ENCODE measurements at places on chromosomes 1 and 21.

DNA sequence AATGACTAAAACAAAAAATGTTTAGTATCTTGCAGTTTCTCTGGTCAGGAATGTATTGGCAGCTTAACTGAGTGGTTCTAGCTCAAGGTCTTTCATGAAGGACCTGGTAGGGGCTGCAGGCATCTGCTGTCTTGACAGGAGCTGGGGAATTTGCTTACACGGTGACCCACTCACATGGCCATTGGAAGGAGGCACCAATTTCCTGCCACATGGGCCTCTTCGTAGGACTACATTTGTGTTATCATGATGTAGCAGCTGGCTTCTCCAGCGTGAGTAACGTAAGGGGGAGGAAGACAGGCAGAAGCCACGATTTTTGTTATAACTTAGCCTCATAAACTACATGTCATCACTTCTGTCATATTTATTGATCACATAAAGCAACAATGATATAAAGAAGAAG lies 376.3 kb downstream of the AMY1C start:
- no peak for DNase-seq

GRCh38 chr1:6842301-6842700 lies 57.0 kb downstream of the CAMTA1 start:
- no peak for DNase-seq

- DNase-seq, result peak; percentile 36
Observed at GRCh38 chr1:173205146-173206051, 1.7 kb downstream of the TNFSF4 start.

GRCh38 chr21:45126204-45126626 lies 51.8 kb downstream of the ADARB1 start:
- no peak for DNase-seq

DNA sequence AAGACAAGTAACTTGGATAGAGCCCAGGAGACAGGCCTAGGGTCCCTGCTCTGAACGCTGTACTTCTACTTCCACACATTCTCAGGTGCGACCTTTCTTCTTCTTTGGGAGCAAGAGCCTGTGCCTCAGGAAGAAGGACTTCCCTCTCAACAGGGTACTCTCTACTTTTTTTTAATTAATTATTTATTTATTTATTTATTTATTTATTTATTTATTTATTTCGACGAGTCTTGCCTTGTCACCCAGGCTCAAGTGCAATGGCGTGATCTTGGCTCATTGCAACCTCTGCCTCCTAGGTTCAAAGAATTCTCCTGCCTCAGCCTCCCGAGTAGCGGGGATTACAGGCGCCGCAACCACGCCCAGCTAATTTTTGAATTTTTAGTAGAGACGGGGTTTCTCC lies 361.6 kb downstream of the FAM72C start:
- DNase-seq, result no peak

GRCh38 chr1:153957744-153958110 lies 685 bp downstream of the CRTC2 start:
- peak; percentile 66 for DNase-seq

DNA sequence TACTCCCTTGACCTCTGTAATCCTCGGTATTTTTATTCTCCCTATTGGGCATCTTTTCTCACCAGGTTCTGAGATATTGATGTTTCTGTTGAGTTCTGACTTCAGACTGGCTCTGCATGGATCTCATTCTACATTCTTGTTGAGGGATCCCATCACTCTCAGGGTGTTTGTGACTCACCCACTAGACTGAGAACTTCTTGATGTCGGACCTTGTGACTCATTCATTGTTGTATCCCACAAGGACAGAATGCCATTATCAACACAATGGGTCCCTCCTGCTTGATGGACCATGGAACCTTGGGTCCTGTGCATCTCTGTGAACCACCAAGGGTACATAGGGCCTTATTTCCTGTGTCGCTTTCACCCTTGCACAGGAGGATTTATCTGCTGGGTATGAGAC lies 174.1 kb downstream of the PBX1 start:
- DNase-seq, result no peak

- no peak for DNase-seq
Observed at GRCh38 chr21:34946385-34946840, 102.7 kb downstream of the RUNX1 start.

DNA sequence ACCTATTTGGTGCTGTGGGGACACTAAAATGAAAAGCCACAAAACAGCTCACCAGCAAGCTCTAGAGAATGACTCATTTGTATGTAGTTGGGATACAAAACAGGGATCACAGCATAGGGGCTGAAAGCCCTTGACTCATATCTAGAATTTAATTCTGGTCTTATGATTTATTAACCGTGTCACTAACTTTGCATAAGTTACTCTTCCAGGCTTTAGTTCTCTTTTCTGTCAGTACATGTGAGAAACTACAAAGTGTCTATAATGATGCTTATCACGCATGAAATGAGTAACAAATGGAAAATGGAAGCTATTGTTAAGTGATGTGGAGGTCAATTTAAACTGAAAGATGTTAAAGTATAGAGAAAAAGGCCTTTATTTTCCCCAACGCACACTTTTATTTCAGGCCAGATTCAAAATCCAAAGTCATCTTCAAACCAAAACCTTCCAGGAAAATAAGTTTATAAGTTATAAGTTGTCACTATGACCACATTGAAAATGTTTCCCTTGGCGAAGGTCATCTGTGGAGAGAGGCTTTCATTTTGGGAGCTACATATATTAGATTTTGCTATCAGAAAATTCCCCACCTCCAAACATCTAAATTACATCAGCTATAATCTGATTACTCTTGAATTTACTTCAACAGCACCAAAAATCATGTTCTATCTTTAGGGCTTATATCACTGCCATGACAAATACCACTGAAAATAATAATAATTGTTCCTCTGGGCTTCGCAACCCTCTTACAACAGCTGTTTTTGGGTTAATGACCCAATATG lies 430.5 kb downstream of the MRPL39 start:
- DNase-seq, result no peak

DNA sequence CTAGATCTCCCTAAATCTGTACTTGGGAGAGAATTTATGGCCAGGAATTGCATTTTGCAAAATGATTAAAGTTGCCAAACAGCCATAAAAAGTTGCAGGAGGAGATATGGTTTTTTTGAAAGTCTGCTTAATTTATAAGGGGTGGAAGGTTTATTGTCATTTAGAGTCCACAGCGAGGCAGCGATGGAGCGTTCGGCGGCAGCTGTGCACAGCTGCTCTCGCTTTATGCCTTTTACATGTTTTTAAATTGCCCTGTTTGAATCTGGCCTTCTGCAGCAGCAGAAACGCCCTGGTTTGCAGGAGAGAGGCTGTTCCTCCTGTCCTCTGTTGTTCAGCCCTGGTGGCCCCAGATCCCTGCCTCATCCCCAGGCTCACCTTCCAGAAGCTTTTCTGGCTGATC lies 144.9 kb upstream of the POU3F1 start:
- DNase-seq, result no peak

GRCh38 chr1:81738875-81739274 lies 61.9 kb upstream of the ADGRL2 start:
- no peak for DNase-seq

- DNase-seq, result peak; percentile 47
Observed at GRCh38 chr1:34885405-34886247, 26.1 kb upstream of the SMIM12 start.

- no peak for DNase-seq
Observed at GRCh38 chr1:39173995-39174380, 30.5 kb upstream of the MACF1 start.

DNA sequence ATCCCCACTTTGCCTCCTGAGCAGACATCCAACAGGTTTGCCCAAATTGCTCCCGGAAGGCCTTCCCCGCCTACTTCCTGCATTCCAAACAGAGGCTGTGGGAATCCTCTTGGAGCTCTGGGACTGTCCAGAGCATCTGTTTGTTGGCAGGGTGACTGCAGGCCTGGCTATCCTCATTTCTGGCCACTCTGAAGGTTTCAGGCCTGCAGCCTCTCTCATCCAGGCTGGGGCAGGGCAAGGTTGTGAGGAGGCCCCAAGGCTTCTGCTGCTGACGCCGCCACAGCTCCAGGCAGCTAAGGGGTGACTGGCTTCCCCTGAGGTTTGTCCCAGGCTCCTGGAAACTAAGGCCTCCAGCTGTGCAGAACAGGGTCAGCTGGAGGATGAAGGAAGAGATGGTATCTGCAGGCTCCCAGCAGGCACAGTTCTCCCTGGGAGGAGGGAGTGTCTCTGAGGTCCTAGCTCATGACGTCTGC lies 11.3 kb downstream of the CDK18 start:
- DNase-seq, result no peak

DNA sequence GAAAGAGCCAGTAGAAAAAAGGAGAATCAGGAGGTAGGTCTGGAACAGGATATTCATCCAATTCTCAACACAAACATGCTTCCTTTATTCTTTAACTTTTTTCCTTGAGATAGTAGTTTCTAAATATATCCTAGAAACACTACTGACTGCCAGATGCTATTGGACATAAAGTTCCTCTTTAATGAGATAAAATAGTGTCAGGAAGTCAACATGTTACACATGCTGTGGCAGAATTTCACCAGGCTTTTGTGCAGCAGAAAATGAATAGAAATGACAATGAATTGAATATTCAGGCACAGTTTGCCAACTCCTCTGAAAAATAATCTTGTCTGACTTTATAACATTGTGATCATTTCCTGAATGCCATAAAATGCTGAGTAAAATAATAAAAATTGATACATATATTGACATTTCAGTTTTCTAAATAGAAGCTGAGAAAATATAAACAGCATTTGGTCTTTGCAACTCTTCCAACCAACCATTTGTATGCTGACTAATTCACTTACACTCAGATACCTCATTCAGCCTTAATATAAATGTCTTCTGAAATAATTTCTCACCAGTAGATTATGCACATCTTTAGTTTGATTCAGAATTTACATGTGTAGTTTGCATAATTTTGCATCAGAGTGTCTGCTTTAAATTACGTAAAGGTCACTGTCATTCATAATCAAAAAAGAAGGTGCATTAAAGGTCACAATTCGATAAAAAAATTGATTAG lies 486.1 kb upstream of the ADGRL2 start:
- no peak for DNase-seq

DNA sequence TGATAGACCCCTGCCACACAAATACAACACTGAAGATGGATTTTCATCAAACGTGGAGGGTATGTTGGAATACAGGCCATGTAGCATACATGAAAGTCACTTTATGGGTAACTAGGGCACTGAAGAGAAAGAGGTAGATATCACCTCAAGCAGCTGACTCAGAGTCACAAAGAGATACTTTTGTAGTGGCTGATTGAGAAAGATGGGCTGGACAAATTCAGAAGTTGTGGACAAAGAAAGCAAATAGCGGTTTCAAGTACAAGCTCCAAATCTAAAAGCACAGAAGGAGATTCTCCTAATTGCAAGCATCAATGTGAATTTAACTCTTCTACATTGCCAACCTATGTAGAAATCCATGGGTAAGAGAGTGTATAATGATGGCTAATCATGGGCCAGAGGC lies 35.0 kb upstream of the RGS18 start:
- no peak for DNase-seq

DNA sequence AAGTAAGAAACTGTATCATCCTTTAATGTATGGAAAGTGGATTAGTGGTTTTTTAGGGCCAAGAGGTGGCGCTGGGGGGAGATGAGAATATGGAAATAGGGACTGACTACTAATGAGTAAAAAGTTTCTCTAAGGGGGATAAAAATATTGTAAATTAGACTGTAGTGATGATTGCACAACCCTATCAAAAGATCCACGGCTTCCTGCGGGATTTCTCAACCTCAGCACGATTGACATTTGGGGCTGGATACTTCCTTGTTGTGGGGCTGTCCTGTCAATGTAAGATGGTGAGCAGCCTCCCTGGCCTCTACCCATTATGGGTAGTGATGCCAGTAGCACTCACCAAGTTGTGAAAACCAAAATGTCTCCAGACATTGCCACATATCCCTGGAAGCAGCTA lies 36.0 kb upstream of the PRDM2 start:
- no peak for DNase-seq

DNA sequence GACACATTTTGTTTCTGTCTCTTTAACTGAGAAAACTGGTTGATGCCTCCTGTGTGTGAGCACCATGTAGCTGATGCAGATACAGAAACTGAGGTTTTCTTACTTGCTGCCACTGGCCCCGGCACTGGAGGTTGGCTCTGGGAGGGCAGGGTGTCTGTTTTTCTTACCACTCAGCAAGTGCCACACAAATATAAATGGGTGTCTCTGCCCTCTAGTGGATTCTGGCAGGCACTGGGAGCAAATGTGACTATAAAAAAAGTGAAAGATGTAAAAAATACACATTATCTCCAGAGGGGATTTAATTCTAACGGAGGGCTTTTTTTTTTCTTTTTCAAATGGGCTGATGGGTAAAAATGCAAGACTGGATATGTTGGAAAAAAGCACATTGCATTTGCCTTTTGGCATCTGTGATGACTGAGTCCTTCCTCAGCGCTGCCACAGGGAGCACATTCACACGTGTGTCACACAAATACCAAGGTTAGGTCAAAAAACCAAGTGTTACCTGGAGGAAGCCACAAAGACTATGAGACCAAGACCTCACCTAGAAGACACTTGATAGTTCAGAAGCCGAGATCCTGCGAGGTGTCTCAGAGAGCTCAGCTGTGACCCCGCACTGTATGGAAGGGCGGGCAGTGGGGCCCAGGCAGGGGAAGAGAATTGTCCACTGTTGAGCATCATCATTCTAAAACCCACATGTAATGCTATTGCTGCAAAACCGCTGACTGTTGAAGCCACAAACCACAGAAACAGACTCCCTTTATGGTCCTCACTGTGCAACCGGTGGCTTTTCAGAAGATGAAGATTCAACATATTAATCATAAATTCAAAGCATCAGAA lies 18.9 kb downstream of the PGBD2 start:
- peak; percentile 77 for DNase-seq

DNA sequence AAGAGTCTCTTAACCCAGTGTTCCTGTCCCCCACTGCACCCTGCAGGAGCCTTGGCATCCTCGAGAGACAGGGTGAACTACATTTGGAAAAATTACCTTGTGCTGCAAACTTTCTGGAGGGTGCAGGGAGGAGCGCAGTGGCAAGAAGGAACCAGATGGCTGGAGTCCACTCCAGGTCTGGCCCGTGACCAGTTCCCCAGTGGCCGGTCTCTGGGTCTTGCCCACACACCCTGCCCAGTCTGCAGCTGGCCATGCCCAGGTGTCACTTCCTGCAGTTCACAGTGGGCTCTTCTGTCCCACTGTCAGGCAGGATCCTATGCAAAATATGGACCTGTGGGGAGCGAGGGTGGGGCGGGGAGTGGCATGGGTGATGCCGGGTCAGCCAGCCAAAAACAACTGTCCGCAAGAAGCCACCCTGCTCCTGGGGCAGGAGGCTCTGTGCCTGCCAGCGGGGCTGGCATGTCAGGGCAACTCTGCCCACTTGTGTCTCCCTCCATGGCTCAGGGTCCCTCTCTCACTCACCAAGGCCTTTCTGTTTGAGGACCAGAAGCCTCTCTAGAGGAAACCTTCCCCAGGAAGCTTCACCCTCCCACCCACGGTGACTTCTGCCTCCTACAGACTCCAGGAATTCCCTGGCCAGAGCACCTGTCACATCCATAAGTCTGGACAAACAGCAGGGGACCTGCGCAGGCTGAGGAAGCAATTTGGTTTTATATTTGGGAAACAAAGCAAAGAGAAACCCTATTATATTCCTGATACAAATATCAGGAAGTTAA lies 55.6 kb downstream of the KIF21B start:
- no peak for DNase-seq

DNA sequence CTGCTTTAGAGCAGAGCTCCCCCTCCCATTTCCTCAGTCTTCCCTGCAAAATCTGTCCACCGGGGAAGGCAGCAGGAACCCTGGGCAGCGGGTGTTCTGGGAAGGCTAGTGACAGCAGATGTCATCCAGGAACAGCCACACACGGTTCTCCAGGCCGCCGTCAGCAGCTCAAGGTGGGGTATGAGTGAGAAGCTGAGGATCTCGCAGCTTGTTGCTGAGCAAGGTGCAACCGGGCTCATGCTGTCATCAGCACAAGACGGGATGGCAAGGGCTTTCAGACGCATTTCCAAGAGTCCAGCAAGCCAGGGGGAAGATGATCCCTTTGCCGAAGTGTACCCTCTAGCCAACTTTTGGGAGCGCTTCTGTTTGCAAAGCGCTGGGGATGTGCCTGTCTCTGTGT lies 23.0 kb upstream of the SPSB1 start:
- DNase-seq, result no peak
